ENCODE measurements at places on chromosomes 12 and 14. TPM values are rescaled to one million over a fixed set of nuclear protein-coding genes. Genes with fewer than 3 reads are reported as not detected.

Gene NUDT14
- total RNA-seq, result 87.4 TPM

Gene CACNA2D4
- total RNA-seq, result 3.2 TPM

Gene SRRM4
- 0.42 TPM for total RNA-seq

Gene EML1
- total RNA-seq, result 11.6 TPM

Gene GARIN6
- not detected for total RNA-seq

Gene CELA1
- not detected for total RNA-seq

DNA sequence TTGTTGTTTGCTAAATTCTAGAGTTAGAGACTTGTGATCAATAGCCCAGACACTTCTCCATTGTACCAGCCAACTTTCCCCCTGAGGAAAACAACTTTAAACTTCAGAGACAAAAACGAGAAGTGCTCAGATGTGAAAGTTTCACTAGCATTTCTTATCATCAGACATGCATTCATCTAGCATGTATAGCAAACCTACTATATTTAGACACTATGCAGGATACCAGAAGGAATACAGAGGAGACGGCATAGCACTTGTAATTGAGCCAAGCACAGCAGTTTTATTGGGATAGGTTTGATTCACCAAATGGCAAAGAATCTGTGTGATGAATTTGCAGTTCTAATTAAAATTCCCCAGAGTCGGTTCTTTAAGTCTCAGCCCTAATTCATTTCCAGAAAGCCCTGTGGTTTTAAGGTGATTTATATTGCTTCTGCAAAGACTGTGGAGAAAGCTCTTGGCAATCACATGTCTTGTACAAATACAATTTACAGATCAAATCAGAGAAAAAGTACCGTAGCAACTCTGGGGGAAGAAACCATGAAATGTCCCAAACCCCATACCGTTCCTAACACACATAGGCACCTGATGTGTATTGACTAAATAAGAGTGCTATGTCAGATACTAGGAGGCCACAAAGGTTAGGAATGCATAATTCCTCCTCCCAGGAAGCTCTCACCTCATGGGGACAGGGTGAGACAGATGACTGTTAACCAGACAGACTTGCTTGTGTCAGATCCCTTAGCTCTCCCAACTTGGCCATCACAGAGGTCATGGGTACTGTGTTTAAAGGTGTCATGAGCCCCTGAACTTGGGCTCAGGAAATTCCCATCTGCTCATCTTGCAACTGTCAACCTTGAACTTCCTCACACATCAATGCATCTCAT, 69.6 kb upstream of the KRAS start:
- no peak for DNase-seq

GRCh38 chr12:11071414-11071813, 9.3 kb upstream of the TAS2R46 start:
- DNase-seq, result no peak

DNA sequence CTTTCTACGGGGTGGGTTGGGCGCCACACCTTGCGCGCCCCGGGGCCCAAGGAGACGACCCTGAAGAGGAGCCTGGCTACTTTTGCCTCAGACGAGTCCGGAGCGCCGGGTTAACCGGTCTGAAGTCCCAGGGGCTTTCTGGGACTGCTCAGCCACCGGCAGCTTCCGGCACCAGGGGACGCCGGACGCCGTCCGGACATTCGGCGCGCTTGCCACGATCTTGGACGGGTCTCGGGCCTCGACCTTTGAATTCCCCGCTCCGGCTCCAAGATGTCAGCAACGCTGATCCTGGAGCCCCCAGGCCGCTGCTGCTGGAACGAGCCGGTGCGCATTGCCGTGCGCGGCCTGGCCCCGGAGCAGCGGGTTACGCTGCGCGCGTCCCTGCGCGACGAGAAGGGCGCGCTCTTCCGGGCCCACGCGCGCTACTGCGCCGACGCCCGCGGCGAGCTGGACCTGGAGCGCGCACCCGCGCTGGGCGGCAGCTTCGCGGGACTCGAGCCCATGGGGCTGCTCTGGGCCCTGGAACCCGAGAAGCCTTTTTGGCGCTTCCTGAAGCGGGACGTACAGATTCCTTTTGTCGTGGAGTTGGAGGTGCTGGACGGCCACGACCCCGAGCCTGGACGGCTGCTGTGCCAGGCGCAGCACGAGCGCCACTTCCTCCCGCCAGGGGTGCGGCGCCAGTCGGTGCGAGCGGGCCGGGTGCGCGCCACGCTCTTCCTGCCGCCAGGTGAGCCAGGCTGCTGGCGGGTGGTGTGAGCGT, at the start of gene ACOT4:
Gene ACOT4, plus strand, starts transcription at position 184 of the 760 bp plus-strand sequence. Its CDS starts 87 bp downstream, at position 271.
- DNase-seq, result no peak

GRCh38 chr14:105616802-105617192, 90.4 kb downstream of the TMEM121 start:
- DNase-seq, result no peak

- no peak for DNase-seq
These were observed 180.4 kb upstream of the DIO3 start for GRCh38 chr14:101380940-101381339.

- DNase-seq, result no peak
These were observed 92.6 kb upstream of the SFSWAP start for GRCh38 chr12:131618303-131618658.

GRCh38 chr14:105581551-105582341, 55.4 kb downstream of the TMEM121 start:
- DNase-seq, result no peak

- DNase-seq, result no peak
These were observed 110.3 kb downstream of the HMGA2 start for GRCh38 chr12:65934480-65935115.
